ENCODE measurements at places on chromosomes 6 and 20. TPM values are rescaled to one million over a fixed set of nuclear protein-coding genes. Genes with fewer than 3 reads are reported as not detected.

DNA sequence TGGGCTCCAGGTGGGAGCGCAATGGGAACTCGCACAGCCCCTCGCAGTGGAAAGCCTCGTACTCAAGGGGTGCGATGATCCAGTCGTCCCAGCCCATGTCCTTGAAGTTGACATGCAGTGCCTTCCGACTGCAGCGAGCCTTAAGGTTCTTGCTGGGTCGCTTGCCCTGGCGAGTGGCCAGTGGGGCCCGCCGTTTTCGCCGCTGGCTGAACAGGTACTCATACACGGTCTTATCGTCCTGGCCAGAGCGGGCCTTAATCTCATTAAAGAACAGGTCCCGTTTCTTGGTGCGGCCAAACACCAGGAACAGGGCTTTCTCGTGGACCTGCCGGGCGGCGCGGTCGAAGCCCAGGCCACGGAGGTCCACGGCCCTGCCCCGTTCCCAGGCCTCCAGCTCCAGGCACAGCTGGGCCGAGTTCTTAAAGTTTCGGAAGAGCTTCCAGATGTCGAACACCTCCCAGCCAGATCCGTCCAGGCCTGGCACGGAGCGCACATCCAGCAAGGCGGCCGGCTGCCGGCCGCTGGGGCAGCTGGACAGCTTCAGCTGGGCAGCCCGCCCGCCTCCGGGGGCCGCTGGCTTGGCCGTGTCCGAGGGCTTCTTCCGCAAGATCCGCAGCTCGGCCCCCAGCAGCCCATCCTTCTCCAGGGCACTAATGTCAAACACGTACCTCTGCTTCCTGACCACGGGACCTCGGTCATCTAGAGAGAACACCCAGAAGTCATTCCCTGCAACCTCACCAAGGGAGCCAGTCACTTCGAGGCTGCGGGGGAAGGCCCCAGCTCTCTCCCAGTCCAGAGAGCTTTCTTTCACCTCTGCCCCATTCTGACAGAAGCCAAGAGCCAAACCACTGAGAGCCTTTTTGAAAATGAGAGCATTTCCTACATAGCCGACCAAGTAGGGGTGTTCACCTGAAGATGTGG lies 3.7 kb downstream of the GDF5 start:
- no peak for DNase-seq

Gene TGM3
- 27.7 TPM for total RNA-seq

Gene PREP
- total RNA-seq = 19.2 TPM

Gene HUS1B
- 0.98 TPM for total RNA-seq

GRCh38 chr20:49516916-49517804 lies 34.7 kb upstream of the KCNB1 start:
- no peak for DNase-seq
